CD4-positive, alpha-beta T cell treated with Interleukin-17A for 1 hour (primary cell): ENCODE measurements at places on chromosomes 2 and 18.
A peak's percentile ranks its signal among the peaks of the same experiment; 100 is the strongest.

- DNase-seq, result no peak
These were observed 1915.7 kb upstream of the CELF4 start for GRCh38 chr18:39481281-39481680.

DNA sequence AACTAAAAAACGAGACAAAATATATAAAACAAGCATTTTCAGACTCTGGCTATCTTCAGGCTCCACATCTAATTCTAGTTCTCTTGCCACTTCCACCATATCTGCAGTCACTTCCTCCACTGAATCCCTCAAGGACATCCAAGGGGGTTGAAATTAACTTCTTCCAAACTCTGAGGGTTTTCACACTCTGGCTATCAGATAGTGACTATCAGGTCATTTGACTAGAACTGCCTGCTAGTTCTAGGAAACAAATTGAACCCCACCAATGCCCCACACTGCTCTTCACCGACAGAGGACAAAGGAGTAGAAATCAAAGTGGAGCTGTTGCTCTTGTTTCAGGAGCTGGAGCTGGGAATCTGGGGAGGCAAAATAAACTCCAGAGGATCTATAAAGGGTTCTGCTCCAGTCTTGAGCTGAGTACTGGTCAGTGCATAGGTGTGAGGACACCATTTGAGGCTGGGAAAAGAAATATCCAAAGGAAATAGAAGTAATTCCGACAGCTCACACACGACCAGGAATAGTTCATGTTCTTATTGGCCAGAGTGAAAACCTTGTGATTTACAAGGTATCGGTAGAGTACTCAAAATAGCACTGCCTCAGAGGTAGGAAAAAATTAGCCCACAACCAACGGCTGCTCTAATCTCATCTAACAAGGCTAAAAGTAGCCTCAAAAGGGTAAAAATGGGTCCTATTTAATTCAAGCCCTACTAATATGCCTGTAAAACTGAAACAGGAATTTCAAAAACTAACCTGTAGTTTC lies 71.3 kb downstream of the SMC6 start:
- DNase-seq, result no peak

DNA sequence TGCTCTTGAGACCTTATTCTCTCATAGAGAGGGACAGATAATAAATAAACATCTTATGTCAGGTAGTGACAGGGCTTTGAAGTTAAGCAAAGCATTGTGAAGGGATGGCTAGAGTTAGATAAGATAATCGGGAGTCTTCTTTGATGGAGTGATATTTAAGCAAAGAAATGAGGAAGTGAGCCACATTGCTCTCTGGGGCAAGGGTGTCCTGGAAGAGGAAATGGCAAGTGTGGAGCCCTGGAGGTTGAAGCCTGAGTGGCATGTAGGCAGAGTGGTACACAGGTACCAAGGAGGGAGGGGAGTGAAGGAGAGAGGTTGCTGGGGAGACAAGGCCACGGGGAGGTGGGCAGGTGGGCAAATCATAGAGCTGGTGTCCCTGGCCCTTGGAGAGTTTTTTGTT lies 110.2 kb downstream of the CTAGE1 start:
- no peak for DNase-seq

- no peak for DNase-seq
These were observed 21.6 kb upstream of the C2orf42 start for GRCh38 chr2:70212298-70212932.

GRCh38 chr2:231781798-231782726 lies 980 bp upstream of the PDE6D start:
- DNase-seq, result peak; percentile 52

GRCh38 chr2:226118471-226119429 lies 680.9 kb downstream of the IRS1 start:
- peak; percentile 7 for DNase-seq

DNA sequence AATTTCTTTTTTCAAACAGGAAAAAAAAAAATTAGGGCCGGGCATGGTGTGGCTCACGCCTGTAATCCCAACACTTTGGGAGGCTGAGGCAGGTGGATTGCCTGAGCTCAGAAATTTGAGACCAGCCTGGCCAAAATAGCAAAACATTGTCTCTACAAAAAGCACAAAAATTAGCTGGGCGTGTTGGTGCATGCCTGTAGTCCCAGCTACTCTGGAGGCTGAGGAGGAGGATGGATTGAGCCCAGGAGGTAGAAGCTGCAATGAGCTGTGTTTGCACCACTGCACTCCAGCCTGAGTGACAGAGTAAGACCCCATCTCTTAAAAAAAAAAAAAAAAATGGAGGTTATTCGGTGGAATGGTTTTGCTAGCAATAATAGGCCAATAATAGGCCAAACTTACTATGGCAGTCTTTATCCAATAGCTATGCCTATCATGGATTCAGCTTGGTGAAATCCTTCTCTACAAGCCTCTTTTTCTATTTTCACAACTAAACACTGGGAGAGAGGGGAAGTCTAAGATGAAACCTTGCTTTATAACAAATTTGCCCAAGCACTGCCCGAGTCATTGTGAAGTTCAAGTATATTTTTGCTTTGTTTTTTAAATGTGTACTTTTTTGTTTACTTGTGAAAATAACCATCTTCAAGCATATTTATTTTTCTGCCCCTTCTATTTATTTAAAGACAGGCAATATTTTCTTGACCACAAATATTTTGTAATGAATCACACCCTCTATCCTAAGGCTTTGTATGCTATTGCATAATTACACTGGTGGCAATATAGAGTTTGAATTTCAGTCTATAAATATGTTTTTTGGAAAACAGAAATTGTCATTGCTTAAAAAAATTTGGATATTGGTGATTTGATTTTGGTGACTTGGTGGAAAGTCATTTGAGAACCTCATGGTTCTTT lies 20.0 kb upstream of the KYNU start:
- no peak for DNase-seq

DNA sequence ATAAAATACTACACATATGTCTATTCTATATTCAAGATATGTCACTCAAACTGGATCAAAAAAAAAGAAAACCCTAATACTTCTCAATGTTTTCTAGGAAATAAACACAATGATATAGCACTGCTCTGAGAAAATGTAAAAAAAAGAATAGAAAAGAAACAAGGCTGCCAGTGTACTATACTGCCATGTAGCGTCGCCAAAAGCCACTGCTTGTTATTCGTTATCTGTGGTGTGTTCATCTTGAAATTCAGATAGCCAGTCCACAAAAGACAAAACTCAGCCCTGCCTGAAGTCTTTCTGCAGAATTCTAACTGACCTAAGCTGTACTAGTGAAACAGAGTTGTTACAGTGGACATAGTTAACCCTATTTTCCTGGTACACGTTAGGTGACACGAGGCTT lies 12.2 kb upstream of the YPEL5 start:
- no peak for DNase-seq

DNA sequence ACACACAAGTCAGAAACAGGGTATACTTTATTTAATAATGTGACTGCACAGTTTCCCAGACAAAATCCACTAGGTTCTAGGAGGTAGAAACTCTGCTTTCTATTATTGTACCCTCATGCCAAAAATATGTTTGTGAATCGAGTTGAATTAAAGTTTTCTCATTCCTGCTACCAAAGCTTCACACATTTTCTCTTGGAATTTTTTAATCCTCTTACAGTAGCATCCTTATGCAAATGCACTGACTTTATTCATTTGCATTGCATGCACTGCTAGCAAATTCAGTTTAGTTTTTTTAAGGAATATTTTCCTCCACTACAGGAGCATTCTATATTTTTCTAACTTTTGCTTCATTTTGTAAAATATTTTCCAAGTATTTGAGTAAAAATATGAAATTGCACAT lies 4.8 kb upstream of the SCG2 start:
- DNase-seq, result no peak

GRCh38 chr2:108412995-108413710 lies 35.4 kb downstream of the SULT1C4 start:
- no peak for DNase-seq

GRCh38 chr2:3778851-3779495 lies 75.6 kb downstream of the DCDC2C start:
- DNase-seq, result no peak

- peak; percentile 2 for DNase-seq
These were observed 396.8 kb downstream of the NCKAP5 start for GRCh38 chr2:133171393-133172004.

- no peak for DNase-seq
These were observed 79.8 kb downstream of the DTNA start for GRCh38 chr18:34789768-34790344.

GRCh38 chr2:23449413-23449812 lies 64.4 kb downstream of the KLHL29 start:
- DNase-seq, result no peak

DNA sequence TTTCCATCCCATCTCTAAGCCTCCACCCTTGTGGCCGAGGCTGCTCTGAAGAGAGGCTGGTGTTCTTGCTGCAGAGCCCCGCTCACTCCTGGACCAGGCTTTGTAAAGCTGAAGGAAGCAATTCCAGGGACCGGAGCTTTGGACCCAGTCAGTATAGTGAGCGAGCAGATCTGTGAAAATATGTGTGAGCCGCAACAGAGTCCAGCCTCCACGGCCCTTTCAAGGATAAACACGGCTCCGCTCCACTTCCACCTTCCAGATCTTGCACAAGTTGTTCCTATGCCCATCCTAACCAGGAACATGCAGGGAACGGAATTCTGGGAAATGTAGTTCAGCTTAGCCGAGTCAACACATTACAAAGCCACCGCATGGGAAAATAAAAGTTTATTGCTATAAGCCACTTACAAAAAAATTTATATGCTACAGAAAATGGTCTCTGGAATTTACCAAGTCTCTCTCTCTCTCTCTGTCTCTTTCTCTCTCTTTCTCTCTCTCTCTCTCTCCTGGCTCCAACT lies 151.7 kb upstream of the ZNF521 start:
- no peak for DNase-seq

DNA sequence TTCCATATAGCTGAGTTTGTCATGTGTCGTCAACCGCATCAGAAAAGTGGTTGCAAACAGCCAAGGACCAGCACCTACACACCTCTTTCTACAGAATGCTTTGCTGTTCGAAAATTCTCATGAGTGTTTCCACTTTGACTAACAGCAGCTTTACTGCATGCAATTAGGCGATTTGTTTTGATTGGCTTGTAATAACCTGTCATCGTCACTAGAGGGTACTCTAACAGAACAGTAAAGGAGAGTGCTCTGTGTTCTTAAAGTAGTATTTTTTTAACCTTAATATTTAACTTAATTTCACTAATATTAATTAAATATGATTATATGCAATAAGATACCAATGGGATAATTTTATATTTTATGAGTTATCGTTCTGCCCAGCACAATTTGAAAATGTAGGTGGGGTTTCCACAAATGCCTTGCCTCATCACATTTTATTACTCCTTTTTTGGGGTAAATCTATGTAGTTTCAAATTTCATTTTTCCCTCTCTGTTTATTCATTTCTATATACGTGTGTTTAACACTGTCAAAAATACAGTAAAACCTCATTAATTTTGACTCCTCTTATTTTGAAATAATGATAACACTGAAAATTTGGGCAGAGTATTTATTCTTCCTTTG lies 502.2 kb downstream of the NRXN1 start:
- peak; percentile 26 for DNase-seq

GRCh38 chr18:42271647-42272414 lies 316.8 kb downstream of the PIK3C3 start:
- no peak for DNase-seq

DNA sequence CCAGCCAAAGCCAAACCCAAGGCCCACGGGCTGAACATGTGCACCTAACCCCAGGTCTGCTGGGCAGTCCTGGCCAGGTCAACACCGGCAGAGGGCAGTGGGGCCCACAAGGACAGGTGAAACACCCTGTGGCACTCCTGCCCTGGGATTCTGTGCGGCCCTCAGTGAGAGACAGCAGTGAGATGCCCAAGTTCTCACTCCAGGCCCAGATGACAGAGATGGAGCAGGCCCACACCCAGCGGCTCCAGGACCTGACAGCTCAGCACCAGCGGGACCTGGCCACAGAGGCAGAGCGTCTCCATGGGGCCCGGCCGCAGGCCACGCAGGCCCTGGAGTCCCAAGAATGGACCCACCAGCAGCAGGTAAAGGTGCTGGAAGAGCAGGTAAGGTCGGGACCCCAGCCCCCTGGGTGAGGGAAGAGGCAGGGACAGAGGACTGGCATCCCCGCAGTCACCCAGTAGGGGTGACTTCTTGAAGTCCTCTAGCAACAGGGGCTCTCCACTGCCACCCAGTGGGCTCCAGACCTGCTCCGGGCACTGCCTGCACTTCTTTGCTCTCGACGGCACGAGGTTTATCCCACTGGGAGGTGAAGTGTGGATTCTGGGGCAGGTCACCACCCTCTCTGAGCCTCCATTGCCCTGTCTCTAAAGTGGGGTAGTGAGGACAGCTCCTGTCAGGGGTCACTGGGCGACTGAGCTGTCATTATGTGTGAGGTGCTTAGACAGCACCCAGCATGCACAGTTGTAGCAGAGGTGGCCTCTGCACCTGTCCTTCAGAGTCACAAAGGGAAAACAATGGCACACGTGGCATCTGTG lies 8.8 kb upstream of the SNED1 start:
- DNase-seq, result no peak

- DNase-seq, result no peak
These were observed 11.0 kb downstream of the PLA2R1 start for GRCh38 chr2:160051371-160051800.

DNA sequence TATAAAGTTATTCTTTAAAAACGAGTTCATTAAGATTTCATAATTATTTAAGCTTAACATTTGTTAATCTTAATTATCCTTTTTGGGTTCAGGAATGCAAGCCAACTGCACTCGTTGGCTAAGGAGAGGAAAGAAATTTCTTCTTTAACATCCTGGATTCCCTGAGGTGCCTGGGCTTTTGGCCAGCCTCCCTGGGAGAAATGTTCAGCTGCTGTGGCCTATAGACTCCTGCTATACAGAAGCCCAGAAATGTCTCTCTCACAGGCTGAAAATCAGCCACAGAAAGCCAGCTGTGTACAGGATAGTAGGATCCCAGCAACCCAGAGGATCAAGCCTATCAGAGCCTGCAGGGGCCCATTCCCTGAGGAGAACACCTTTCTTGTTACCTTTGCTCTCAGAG lies 430.3 kb downstream of the XIRP2 start:
- no peak for DNase-seq

DNA sequence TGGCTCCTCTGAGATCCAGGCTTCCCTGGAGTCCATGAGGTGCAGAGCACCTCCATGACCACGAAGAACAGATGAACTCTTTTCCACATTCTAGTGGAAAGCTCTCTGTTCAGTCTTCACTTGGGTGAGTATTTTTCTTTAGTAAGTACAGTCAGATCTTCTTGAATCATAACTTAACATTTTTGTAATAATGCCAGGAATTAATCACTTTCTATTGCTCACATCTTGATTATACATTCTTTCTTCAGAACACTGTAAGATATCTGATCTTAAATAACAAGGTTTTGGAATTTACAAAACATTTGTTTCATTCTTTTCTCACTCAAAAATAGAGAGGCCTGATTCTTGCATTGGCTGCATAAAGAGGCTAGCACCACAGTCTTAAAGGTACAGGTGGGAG lies 45.4 kb upstream of the RND3 start:
- no peak for DNase-seq
